ENCODE measurements at places on chromosomes 13 and 19.

- DNase-seq, result no peak
These were observed 16.3 kb downstream of the MYO9B start for GRCh38 chr19:17091758-17092333.

DNA sequence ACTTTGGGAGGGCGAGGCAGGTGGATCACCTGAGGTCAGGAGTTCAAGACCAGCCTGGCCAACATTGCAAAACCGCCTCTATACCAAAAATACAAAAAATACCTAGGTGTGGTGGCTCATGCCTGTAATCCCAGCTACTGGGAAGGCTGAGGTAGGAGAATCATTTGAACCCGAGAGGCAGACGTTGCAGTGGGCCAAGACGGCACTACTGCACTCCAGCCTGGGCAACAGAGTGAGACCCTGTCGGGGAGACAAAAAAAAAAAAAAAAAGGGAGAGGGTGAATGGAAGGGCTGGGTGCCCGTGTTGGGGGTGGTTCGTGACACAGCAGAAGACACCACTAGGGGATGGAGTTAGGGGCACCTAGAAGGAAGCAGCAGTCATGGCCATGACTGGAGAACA is 10.8 kb downstream of the CFD start:
- DNase-seq, result no peak

DNA sequence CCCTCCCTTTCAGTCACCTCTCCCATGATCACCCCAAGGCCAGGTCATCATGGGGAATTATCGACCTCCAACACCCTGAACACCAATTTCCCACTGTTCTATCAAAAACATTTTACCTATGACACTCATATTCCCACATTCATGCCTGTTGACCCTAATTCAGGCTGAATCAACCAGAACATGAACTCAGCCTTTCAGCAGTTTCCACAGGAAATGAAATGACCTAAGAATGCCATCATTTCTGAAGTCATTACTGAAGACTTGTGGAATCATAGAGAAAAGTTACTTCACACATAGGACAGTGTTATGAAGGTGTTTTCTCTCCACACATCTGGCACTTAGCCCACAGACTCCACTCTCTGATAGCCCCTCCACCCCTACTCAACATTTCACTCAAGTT is 29.9 kb upstream of the FAM124A start:
- DNase-seq, result no peak

GRCh38 chr19:6833166-6833790 is 54.1 kb upstream of the ADGRE1 start:
- DNase-seq, result no peak

DNA sequence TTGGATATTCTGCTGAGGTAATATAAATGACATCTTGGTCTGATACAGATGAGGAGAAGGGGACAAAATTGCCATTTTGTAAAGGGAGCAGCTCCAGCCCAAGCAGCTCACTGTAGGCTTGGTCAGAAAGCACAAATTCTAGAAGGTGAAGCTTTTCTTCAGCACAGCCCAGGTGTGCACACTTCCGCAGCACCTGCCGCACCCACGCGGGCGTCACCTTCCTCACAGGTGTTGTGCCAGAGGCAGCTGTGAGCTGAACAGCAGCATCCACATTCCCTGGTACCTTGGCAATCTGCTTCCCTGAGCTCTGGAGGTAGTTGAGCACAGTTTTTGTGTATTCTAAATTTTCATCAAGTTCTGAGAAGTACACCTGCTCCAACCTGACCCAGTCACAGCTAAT is 79.0 kb downstream of the SACS start:
- no peak for DNase-seq

DNA sequence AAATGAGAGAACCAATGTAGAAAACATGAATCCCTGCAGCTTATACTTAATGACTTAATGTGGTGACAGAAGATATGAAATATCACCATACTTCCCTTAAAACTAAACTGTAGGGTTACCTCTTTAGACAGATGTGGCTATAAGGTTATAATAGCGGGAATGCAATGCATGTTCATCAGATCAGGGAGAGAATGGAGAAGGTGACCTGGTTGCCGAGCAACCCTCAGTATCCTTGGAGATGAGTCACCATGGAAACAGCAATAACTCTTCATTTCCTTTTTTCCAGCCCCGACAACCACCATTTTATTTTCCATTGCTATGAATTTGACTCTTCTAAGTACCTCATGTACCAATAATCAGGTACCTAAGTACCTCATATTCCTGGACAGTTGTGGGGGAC is 28.0 kb upstream of the ZNF835 start:
- DNase-seq, result no peak

DNA sequence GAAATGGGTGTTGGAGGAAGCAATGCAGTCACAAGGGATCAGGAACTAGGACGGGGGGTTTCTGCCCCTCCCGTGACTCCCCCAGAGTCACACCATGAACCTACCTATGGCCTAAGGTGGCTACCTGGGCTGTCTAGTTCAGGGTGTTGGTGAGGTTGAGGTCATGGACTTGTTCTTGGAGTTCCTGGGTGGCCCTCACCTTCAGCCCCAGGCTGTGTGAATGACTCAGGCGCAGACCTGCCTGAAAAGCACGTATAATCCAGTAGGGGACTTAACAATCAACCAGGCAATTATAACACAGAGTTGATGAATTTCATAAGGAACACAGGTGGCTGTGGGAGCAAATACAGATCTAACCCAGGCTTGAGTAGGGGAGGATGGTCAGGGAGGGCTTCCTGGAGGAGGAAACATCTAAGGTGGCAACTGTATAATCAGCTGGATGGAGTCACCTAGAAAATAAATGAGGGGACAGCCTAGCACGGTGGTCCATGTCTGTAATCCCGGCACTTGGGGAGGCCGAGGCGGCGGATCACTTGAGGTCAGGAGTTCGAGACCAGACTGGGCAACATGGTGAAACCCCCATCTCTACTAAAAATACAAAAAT is 25.6 kb upstream of the ADGRE1 start:
- no peak for DNase-seq

DNA sequence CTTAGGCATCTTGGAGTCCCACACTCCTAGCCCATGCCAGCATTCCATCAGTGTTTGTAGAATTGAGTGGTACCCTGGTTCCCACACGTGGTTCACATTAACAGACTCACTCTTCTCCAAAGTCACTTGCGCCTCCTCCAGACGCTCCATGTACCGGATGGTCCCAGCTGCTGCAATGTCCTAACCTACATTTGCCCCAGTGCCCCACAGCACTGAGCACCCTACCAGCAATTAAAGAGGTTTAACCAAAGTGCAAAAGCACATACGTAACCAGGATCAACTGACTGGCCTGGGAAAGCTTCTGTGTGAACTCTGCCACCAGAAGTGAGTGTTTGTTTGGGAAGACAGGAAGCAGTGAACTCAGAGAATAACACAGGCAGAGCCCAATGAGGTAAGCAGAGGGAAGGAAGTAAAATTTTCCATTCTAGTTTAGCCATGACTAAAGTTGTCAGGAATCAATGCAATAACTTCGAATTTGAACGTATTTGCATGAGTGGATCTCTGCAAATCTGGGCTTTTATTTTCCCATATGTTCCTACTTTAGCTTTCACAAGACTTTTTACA is 7.3 kb upstream of the MEDAG start:
- no peak for DNase-seq

GRCh38 chr19:2237051-2237868 is 636 bp downstream of the SF3A2 start:
- DNase-seq, result no peak

DNA sequence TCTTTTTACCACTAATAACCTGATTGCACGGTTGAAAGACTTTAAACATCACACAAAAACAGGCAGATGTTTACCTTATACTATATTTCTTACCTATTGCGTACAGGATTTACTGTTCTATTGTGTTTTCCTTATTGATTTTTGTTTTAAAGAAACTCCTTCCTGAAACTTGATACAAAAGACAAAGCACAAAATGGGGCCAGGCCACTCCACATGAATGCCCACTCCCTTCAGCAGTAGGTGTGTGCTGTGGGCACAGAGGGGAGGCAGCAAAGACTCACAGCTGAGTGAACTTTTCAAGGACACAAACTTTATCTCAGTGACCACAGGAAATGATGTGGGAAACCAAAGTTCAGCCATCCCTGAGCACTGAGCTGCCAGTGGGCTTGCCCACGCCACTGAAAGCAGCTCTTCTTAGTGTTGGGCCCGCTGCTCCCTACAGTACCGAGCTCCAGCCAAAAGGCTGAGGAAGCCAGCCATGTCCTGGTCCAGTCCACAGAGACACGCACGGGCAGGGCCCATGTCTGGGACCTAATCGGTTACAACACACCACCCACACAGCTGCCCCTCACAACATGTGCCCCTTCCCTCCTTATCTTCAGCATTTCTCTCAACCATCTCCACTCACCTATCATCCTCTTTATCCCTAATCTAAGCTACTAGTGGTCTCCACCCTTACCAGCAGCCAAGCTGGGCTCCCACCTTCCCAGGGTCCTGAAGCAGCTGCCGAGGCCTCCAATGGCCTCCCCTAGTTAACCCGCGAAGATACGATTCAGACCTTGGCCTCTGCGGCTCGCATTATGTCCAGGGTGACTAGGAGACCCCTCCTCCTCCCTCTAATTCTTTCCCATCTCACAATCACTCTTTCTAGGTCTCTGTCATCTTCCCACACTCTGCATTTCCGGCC is 39.5 kb downstream of the ATP7B start:
- DNase-seq, result no peak

GRCh38 chr13:84417416-84417815 is 535.1 kb upstream of the SLITRK1 start:
- no peak for DNase-seq

DNA sequence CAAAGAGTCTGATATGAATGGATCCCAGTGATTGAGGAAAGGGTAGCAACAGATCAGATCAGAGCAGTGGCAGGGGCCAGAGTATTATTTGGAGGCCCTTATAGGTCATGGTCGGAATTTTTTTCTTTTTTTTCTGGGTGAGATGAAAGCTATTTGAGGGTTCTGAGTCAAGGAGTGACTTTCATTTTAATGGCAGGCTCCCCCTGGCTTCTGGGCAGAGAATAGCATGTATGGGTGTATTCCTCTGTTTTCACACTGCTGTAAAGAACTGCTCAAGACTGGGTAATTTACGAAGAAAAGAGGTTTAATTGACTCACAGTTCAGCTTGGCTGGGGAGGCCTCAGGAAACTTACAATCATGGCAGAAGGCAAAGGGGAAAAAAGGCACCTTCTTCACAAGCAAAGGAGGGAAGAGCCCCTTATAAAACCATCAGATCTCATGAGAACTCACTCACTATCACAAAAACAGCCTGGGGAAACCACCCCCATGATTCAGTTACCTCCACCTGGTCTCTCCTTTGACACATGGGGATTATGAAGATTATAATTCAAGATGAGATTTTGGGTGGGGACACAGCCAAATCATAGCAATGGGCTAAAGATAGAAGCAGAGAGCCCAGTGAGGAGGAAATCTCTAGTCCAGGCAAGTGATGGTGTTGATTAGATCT is 3.0 kb upstream of the SLC6A16 start:
- DNase-seq, result no peak

DNA sequence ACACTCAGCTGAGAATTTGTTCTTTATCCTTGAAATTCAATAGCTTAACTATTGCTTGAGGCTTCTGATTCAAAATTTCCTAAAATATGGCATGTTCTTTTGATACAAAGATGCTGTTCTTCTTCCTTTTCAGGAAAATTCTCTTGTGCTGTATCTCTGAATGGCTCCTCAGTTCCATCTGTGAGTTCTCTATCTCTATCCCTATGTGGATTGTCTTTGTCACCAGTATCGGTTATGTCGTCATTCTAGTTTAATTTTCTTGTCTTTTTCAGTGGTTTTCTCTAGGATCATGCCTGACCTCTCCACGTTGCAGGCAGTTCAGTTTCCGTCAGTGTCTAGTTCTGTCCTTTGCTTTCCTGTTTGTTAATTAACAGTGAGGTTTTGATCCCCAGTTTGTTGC is 104.6 kb upstream of the GJB6 start:
- DNase-seq, result no peak

- DNase-seq, result peak; percentile 79
These were observed 118.9 kb upstream of the UBL3 start for GRCh38 chr13:29969286-29969685.

- DNase-seq, result no peak
These were observed 1.5 kb downstream of the FAM124A start for GRCh38 chr13:51223560-51224270.

DNA sequence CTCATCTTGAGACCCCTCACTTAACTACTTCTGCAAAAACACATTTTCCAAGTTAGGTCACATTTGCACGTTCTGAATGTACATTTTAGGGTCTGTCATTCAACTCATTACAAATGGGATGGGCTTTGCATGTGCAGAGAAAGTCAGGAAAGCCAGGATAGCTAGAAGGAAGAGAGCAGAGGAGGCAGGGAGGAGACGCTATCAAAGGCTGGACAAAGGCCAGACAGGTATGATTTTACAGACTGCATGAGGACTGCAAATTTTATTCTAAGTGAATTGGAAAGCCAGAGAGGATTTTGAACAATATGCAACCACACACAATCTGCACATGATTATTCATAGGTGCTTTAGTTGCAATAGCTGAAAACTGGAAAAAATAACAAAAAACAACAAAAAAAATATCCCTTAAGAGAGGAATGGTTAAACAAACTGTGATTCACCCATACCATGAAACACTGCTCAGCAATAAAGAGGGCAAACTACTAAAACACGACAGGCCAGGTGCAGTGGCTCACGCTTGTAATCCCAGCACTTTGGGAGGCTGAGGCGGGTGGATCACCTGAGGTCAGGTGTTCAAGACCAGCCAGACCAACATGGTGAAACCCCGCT is 21.1 kb downstream of the SYDE1 start:
- no peak for DNase-seq

DNA sequence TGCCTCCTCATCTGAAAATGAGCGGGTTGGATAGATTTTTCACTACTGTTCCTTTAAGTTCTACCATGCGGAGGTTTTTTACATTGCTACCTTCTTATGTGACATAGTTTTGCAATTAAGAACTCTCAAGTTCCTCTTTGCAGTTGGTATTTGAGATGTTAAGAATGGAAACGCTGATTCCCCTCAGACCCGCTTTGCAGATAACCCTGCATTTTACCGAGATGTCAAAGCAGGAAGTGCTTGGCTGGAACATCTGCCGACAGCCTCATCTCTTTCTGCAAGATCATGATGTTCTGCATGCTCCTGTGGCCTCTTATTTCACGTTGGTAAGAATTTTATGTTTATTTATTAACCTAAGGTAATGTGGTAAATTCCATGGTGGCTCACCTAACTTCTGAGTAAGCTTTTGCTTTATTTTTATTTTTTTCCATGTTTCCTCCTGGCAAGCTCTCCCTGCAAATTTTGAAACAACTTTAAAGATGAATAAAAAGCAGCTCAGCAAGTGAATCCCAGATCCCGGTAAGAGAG is 22.5 kb downstream of the PABPC3 start:
- DNase-seq, result no peak

Data from astrocyte of the cerebellum (primary cell).